ENCODE measurements at places on chromosomes 16 and 17.

DNA sequence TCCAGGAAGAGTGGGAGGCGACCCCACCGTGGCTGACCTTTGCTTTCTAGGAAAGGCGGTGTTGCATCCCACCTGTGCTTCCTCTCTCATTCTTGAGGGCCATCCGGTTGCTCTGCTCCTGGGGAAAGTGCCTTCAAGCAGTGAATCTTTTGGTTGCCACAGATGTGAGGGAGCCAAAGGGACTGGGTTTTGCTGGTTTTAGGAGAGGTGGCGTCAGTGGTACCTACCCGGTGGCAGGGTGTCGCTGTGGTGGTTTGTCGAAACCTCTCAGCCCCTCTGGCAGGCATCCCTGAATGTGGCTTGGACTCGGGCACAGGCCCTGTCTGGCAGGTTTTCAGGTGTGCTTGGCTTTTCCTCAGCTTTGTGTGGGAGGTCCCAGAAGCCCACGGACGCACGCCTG lies 611.5 kb downstream of the KCNJ18 start:
- no peak for DNase-seq

DNA sequence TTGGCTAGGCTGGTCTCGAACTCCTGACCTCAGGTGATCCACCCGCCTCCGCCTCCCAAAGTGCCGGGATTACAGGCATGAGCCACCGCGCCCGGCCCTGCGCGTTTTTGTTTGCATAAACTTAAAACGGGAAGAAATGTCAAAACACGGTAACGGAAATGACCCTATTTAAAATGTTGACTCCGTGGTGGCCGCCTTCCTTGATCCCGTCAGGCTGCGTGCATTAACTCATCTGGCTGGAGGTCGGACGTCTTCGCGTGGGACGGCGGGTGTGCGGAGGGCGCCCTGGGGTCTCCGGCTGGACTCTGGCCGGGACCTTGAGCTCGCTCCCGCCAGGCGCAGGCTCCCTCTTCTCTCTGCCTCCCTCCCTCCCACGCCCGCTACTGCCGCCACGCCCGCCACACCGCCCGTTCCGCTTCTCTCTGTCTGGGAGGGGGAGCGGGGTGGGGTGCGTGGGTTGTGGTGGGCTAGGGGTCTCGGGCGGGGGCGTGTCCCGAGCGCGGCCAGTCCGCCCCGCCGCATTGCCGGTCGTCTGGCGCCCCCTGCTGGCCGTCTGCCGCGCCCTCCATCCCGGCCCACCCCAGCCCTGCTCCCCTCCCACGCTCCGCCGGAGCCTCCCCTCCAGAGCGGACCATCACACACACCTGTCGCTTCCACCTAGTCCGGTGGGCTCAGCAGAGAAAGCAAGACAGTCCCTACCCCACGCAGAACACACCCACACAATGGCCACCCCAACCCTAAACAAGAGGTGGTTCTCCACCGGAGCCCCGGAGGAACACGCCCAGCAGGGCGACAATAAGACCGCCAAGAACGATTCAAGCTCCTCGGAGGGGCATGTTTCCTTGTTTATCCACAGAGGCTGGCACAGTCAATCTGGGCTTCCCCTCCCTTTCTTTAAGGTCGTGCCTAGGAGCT lies 1.2 kb upstream of the CCDC42 start:
- peak; percentile 44 for DNase-seq

DNA sequence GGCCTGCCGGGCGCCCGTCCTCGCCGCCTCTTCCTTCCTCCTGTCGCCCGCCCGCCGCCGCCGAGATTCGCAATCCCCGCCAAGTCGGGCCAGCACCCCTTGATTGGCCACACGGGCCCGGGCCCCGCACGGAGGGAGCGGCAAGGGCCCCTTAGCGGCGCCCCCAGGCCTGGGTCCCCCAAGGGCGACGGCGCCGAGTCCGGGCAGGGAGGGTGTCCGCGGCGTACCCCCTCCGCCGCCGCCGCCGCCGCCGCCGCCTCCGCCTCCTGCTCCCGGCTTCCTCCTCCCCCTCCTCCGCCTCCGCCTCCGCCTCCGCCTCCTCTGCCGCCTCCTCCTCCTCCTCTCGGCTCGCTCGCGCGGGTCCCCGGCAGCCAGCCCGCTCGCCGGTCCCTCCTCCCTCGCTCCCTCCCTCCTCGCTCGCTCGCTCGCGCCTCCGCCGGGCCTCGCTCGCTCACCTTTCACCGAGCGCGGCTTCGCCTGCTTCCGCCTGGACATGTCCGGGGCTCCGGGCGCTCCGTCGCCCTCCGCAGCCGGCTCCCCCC lies 561 bp downstream of the ZNF423 start:
- DNase-seq, result no peak

DNA sequence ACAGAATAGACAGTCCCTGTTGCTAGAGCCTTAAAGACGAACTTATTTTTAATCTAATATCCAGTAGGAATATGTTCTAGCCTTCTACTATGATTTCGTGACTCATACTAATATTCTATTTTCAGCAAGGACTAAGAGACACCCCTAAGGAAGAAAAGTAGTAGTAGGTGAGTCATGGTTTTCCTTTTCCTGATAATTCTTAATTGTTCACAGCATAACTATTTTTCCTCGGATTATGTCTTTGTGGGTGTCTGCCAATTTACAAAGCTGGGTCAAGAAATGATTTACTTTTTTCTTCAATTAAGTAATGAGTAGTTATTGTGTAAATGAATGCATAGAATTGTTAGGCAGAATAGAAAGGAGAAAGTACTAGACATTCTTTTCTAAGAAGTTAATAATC lies 292.2 kb downstream of the TOX3 start:
- no peak for DNase-seq

DNA sequence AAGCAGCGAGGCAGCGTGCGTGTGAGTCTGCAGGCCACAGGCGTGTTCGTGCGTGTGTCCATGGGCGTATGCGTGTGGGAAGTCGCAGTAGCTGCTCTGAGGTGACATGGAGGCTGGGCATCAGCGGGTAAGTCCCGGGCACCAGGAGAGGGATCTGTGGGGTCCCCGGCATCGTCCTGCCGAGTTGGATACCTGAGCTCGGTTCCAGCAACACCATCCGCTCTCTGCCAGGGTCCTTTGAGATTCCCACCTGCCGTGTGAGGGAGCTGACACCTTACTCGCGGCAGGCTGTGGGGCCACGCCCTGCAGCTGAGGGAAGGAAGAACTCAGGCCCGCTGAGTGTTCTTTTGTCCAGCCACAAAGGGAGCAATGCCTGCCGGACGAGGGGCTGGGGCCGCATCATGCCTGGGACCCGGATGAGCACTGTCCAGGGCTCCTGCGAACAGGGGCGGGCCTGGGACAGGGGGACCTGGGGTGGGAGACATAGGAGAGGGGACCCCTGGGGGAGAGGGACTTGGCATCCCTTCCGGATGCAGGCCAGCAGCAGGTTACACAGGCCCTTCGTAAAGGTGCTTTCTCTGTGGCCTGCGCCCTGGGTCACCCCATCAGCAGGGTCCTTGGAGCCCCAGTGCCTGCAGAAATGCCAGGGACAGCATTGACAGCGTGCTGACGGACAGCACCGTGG lies 5.0 kb upstream of the SNAI3 start:
- DNase-seq, result no peak

GRCh38 chr17:78316115-78316866 lies 43.6 kb downstream of the SOCS3 start:
- no peak for DNase-seq

DNA sequence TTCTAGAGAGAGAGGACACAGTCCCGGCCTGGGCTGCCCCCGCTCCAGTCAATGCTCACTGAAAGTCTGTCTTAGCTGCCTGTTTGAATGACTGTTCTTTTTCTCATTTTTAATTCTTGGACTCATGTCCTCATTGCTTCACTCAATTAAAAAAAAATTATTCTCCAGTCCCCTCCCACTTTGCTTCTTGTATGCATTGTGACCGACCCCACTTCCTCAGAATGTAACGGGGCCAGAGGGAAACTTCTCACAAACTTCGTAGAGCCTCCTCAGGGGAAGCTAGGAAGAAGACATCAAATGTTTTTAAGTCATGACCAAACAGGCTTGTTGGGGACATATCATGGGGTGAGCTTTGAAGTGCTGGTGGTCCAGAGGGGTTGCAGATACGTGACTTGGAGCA lies 113.2 kb downstream of the CCDC182 start:
- DNase-seq, result no peak

DNA sequence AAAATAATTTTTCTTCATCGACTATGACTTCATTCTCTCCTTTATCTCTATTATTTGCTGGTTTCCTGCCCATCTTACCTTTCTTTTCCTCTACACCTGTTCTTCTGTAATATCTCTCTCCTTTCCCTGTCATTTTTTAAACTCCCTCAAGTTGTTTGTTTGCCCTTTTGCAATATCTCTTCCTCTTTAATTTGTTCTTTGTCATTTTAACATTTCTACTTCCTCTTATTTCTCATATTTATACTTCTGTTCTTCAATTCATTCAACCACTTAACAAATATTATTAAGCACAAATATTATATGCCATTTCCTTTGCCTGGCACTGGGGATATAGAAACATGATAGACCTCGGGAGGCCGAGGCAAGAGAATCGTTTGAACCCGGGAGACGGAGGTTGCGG lies 22.6 kb downstream of the MAP3K3 start:
- DNase-seq, result no peak

DNA sequence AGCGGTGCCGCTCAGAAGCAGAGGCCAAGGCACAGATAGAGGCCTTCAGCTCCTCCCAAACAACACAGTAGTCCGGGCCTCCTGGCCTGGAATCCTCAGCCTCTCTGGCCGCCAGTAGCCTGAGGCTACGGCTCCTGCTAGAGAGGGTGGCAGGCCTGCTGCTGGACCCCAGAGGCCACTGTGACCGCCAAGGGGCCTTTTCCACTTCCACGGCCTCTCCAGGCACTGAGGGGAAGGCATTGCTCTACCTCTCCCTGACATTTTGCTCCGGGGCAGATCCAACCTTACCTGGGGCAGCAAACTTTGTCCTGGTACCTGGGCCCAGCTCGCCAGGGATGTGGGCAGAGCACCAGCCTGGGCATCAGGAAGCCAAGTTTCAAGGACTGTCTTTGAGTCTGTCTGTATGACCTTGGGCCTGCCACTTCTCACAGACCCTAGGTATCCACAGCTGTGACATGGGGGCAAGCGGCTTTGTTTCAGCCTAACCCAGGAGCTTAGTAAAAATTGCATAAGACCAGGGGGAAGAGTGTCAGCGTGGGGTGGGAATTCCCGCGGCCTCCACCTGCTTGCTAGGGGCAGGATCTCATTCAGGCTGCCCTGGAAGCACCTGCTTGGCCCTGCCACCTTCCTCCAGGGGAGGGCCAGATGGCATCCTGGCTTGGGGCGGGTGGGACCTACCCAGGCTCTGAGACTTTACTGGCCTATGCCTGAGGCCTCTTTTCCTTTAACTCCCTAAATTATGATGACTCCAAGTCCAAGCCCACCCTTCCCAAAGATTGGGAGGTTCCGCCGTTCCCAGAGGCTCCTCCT lies 33.2 kb downstream of the ADGRG5 start:
- no peak for DNase-seq

DNA sequence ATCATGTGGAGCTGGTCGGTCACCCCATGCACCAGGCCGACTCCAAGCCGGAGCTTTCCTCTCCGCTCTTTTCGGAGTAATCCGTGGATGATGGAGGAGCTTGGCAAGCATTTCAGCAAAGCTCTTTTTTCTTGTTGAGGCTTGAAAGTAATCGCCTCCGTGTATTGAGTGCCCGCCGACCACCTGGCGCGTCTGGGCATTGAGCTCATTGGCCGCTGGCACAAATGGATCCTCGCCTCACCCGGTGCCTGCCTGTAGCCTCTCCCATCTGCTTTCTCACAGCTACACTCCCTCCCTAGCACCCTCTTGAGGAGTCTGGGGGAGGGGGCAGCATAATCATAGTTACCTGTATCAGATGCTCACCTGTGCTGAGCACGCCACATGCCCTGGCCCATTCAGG lies 148.9 kb downstream of the CMIP start:
- no peak for DNase-seq

DNA sequence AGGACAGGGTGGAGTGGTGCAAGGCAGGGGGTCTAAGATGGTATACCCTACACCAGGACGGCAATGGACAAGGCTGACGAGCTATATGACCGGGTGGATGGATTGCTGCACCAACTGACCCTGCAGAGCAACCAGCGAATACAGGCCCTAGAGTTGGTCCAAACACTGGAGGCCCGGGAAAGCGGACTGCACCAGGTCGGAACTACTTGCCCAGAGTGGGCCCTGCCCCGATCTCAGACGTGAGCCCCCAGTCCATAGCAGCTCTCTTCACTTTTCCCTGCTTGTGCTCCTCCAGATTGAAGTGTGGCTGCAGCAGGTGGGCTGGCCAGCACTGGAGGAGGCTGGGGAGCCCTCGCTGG lies 3.1 kb downstream of the PLEKHG4 start:
- DNase-seq, result no peak

DNA sequence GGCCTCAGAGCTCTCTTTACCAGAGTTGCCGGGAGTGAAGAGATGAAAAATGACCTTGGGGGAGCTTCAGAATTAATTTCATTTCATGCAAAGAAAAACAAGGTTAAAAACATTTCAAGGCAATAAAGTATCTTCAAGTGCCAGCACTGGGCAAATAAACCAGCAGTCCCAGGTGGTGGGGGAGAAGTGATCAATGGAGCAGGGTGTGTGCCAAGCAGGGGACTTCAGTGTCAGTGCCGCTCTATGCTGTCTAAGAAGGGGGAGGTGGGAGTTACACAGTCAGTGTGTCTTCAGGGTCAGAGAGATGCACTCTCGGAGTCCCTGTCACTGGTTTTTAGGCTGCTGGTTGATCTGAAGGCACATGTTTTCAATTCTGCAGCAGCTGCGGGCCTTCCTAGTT lies 57.2 kb upstream of the MGAT5B start:
- no peak for DNase-seq

DNA sequence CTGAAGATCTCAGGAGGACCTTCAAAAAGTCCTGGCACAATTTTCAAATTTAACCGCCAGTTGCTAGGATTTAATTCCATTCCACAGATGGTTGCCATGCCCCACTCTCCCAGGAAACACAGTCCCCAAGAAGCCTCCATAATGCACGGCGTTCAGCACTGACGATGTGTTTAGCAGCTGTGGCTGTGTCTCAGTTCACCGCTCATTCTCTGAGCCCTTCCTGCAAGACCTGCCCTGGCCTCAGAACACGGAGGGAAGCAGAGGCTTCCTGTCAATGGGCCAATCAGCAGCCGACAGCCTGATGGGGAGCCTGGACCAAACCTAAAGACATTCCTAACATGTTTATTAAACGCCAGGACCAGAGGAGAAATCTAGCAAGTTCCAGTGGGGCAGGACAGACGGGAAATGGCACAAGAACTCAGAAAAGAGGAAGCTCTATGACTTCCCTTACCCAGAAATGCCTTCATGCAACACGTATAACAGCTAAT lies 4.9 kb downstream of the MYLK3 start:
- DNase-seq, result no peak

DNA sequence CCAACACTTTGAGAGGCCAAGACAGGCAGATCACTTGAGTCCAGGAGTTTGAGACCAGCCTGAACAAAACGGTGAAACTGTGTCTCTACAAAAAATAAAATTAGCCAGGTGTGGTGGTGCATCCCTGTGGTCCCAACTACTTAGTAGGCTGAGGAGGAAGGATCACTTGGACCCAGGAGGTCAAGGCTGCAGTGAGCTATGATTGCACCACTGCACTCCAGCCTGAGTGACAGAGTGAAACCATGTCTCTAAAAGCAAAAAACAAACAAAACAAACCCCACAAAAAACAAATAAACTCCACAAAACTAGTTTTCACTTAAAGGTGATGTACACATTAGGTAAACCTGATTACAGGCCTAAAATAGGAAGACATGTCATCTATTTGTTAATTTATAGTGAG lies 40.3 kb downstream of the MARVELD3 start:
- no peak for DNase-seq
